ENCODE measurements at places on chromosomes 1 and 21. TPM values are rescaled to one million over a fixed set of nuclear protein-coding genes. Genes with fewer than 3 reads are reported as not detected.

The PATJ gene
- total RNA-seq, result 37.6 TPM

DNA sequence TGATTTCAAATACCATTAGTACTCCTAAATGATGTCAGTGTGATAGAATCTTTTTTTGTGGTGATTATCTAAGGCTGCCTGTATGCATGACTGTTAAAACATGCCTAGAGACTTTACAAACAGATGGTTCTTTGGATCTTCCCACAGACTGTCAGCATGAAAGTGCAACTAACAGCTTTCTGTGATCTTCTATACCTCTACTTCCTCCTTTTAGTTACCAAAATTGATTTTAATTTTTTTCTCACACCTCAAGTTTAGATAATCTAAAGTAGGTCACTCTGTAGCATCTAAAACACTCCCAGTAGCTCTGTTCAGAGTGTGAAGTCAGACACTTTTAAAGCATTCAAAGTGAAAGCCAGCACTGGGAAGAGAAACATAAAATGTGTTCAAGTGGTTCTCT, 534.5 kb downstream of the PTPRC start:
- DNase-seq, result no peak

The CLEC20A gene
- not detected for total RNA-seq

The ATP1A4 gene
- total RNA-seq, result 0.64 TPM

The SH2D5 gene
- total RNA-seq, result 2.1 TPM
